Left lung (tissue), 14 donors: ENCODE measurements at places on chromosomes 1 and 21. TPM values are rescaled to one million over a fixed set of nuclear protein-coding genes. Genes with fewer than 3 reads are reported as not detected.
A peak's percentile ranks its signal among the peaks of the same experiment; 100 is the strongest.

DNA sequence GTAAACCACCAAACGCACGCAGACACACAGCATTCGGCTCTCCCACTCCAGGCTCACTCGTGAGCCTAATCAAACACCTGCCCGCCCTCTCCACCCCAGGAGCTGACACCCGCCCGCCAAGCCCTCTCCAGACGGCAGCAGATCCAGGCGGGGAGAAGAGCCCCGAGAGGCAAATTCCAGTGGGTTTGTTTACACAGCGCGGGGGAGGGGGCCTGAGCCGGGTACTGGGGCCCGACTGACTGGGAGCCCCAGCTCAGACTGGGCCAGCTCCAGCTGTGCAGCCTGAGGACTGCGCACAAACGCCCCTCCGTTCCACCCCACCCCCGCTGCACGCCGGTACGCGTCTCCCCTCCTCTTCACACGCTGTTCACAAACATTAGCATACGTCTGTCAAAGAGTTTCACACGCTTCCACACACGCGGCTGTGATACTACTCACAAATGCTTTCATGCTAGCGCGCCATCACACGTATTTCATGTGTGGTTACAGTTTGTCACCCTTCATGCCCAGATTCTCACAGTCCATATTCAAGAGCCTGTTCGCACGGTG is 1.0 kb upstream of the EFNA1 start:
- H3K27ac ChIP-seq, result peak overlapping the region; percentile 86
- H3K4me1 ChIP-seq, result peaks cover 65% of the 10 kb centered on the region
- peak; percentile 90 for DNase-seq
- H3K36me3 ChIP-seq, result no peaks in the 10 kb centered on the region

DNA sequence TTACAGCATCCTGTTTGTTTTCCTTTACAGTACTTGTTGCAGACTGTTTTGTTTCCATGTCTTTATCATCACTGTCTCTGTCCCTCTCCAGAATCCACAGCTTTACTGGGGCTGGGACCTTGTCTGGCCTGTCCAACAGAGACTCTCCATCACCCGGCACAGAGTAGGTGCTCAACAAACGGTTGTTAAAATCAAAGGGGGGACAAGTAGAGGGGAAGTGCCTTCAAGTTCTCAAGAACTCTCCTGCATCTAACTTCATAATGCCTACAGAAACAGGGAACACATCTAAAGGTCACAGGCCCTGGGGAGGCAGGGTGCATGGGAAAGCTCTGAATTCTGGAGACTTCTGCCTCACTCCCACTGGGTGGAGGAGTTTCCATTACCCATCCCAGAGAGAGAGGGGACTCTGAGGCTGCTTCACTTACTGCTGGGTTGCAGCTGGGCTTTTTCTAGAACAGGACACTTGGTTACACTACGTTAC is 2.3 kb upstream of the ECE1 start:
- no peaks in the 10 kb centered on the region for H3K36me3 ChIP-seq
- H3K27me3 ChIP-seq, result no peaks in the 10 kb centered on the region
- no peaks in the 10 kb centered on the region for H3K4me1 ChIP-seq

ADGRL2 gene
- total RNA-seq, result 78.8 TPM

DNA sequence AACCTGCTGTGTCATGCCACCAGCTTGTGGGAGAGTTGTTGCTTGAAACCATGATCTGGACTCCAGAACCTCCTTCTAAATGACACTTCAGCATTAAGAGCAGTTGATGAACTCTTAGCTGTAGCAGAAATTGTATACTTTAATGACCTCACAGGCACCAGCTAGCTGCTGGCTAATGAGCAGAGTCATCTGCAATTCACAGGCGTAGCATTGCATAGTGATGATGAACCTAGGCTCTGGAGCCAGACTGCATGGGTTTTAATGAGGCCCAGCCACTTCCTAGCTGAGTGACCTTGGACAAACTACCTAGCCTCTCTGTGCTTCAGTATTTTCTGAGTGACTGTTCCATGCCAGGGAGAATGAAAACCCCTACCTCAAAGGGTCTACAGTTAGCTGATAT is 407.1 kb downstream of the LMO4 start:
- H3K36me3 ChIP-seq, result no peaks in the 10 kb centered on the region
- no peaks in the 10 kb centered on the region for H3K4me1 ChIP-seq
- no peak for DNase-seq
- no peak overlapping the region for H3K27ac ChIP-seq

DNA sequence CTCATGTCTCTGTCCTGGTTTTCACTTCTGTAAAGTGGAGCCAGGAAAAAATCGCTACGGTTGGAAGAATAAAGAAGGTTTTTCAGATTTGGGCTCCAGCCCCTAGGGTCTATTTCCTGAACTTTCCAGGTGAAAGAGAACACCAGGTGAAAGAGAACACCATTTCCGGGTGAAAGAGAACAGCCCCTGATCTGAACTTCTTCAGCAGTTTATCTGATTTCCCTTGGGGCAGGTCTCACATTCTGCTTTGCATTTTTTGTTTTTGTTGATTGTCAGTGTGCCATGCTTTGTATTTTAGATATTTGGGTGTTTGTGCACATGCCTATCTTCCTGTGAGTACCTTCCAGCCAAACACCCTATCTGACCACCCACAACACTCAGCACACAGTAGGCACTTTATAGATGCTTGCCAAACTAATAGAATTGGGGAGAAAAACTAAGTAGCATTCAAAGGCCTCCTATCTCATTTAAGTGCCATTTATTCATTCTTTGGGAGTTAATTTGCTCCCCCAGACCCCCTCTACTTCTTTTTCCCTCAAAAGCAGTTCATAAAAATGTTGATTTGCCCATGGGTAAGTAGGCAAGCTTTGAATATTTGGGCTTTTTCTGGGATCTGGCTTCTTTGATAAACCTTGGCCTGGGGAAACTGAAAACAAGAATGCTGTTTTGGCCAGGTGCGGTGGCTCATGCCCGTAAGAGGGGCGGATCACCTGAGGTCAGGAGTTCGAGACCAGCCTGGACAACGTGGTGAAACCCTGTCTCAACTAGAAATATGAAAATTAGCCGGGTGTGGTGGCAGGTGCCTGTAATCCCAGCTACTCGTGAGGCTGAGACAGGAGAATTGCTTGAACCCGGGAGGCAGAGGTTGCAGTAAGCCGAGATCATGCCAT is 2.2 kb downstream of the NAV1 start:
- peaks cover 26% of the 10 kb centered on the region for H3K4me1 ChIP-seq
- peak overlapping the region; percentile 77 for H3K27ac ChIP-seq
- peak overlapping the region; percentile 54 for H3K4me3 ChIP-seq
- H3K36me3 ChIP-seq, result no peaks in the 10 kb centered on the region
- no peak for DNase-seq

DNA sequence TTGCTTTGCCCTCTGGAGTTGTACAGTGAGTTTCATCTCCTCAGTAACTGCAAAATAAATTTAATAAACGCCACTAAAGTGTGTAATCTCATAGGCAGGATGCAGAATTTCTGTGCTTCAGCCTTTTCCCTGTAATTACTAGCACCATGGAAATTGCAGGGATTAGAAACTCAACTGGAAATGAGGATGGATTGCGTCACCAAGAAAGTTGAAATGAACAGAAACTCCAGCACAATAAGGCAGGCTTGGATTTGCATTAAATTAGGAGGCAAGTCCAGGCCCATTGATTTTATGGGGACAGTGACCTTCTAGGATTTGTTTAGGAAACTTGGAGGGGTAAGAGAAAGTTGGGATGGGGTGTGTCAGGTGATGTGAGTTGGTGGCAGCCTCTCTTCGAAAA is 197.5 kb downstream of the PTPRU start:
- H3K27me3 ChIP-seq, result no peaks in the 10 kb centered on the region
- no peaks in the 10 kb centered on the region for H3K36me3 ChIP-seq
- no peak overlapping the region for H3K4me3 ChIP-seq
- DNase-seq, result no peak
- no peak overlapping the region for H3K27ac ChIP-seq

DNA sequence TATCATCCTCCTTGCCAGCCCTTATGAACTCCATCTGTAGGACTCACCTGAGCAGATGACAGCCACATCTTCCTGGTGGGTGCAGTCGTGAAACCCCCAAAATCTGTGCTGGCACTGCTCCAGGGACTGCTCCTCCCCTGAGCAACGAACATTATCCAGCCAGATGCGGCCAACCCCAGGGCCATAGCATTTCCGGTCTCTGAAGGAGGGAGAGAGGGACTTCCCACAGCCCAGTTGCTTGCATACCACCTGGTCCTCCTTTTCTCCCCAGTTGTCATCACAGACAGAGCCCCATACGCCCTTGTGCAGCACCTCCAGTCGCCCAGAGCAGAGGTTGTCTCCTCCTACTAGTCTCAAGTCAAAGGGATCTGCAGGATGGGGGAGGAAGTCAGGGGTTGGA is 8.5 kb downstream of the CD5L start:
- H3K27ac ChIP-seq, result no peak overlapping the region
- no peaks in the 10 kb centered on the region for H3K4me1 ChIP-seq
- no peaks in the 10 kb centered on the region for H3K27me3 ChIP-seq
- H3K4me3 ChIP-seq, result no peak overlapping the region

KCNE2 gene
- total RNA-seq, result not detected

GUCA2A gene
- not detected for total RNA-seq

- no peaks in the 10 kb centered on the region for H3K4me1 ChIP-seq
- no peak overlapping the region for H3K4me3 ChIP-seq
Measured at GRCh38 chr1:2353551-2354438, 37.6 kb downstream of the MORN1 start.

DNA sequence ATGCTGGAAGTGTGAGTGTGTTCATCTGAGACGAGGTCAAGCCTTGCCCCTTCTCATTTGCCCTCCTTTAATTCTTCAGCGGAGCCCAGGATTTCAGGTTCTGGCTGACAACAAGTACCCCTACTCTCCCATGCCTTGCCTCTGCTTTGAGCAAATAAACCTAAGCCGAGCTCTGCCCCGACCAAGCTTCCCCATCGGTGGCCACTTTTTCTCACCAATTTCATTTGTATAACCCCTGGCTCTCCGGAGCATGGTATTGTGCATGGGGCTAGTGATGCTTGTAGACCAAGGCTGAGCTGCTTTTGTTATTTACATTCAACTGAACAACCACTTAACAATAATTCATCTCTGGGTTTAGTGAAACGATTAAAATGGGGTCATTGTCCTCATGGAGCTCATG is 100.2 kb upstream of the RAB3GAP2 start:
- H3K4me3 ChIP-seq, result no peak overlapping the region
- no peaks in the 10 kb centered on the region for H3K27me3 ChIP-seq
- H3K4me1 ChIP-seq, result no peaks in the 10 kb centered on the region
- H3K27ac ChIP-seq, result no peak overlapping the region

- no peaks in the 10 kb centered on the region for H3K36me3 ChIP-seq
- no peak for DNase-seq
- H3K4me3 ChIP-seq, result no peak overlapping the region
- H3K27ac ChIP-seq, result no peak overlapping the region
- peaks cover 5% of the 10 kb centered on the region for H3K4me1 ChIP-seq
Measured at GRCh38 chr21:33968995-33969348, 53.4 kb upstream of the ATP5PO start.

SYT14 gene
- 1.1 TPM for total RNA-seq

SLC30A2 gene
- total RNA-seq, result not detected

DNA sequence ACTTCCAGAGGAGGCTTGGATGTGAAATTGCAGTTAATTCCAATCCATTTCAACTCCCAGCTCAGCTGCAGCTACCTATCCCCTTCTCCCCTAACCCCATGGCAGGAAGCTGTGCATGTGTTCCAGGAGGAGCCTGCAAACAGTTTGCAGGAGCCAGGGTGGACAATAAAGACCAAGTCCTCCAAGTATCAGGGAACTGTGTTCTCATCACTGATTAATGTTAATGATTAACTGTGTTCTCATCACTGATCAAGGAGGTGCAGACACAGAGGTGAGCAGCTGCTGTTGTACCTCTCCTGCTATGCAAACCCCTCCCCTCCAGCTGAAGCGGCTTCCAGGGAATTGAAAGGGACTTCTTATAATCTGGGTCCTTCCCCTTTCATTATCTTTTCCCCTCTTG is 19.2 kb downstream of the CLDN19 start:
- no peak overlapping the region for H3K27ac ChIP-seq
- DNase-seq, result no peak
- peaks cover 13% of the 10 kb centered on the region for H3K36me3 ChIP-seq
- no peak overlapping the region for H3K4me3 ChIP-seq

DNA sequence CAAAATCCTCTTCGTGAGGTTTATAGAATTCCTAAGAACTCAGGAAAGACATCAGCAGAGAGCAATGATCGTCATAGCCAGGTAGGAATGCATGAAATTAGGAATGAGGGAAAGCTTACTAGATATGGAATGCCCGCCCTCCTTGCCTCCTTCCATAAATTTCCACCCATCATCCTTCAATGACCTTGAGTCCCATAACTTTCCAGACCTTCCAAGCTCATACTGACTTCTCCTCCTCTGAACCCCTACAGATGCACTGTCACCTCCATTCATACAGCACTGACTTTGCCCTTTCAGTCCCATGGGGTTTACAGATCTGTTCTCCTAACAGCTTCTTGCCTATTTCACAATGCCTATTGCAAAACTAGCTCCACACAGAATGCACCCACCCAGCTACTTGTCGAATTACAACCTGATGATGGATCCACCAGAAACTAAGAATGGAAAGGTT is 23.8 kb upstream of the PPP1R15B start:
- H3K27ac ChIP-seq, result no peak overlapping the region
- no peak for DNase-seq
- no peaks in the 10 kb centered on the region for H3K27me3 ChIP-seq

GRCh38 chr1:77590651-77591050 is 91.8 kb downstream of the ZZZ3 start:
- H3K27me3 ChIP-seq, result no peaks in the 10 kb centered on the region
- H3K4me1 ChIP-seq, result no peaks in the 10 kb centered on the region
- H3K27ac ChIP-seq, result no peak overlapping the region
- no peak overlapping the region for H3K4me3 ChIP-seq
- peaks cover 12% of the 10 kb centered on the region for H3K36me3 ChIP-seq
